Islet precursor cell (in vitro differentiated cells): ENCODE measurements at places on chromosomes 6 and 20.
A peak's percentile ranks its signal among the peaks of the same experiment; 100 is the strongest.

DNA sequence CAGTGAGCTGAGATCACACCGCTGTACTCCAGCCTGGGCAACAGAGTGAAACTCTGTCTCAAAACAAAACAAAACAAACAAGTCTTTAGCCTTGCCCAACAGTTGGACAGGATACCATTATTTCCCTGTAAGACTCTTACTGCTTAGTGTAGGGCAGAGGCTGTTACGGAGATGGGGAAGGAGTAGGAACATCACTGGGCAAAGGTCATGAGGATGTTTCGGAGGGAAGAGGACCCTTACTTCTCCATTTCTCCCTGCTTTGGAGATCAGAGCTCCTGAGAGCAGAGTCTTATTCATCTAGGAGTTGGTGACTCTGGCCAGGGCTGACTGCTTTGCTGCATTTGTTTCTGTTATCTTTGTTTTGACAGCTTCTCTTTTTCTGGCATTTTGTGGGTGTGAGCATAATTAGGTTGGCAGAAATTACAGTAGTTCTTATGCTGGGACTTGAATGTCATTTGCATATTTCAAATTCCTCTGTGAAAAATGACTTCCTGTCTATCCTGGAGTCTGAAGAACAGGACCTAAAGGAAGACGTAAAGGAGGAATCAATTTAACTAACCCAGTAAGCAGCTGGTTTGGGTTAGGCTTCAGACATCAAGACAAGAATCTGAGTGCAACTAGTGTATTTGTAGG, 89.0 kb downstream of the CDS2 start:
- peak; percentile 36 for DNase-seq

DNA sequence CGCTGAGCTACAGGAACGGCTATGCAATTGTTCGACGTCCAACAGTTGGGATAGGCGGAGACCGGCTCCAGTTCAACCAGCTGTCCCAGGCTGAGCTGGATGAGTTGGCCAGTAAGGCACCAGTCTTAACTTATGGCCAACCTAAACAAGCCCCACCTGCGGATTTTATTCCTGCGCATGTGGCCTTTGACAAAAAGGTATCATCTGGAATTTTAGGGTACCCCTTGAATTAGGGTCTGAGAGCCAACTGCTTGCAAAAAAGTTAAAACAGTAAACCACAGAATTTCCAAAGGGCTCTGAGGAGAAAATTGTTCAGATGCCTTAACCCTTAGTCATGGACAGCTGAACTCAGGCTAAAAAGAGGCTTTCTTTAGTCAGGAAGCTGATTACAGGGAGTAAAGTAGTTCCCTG, 3.8 kb downstream of the EFHC1 start:
- DNase-seq = peak; percentile 88

DNA sequence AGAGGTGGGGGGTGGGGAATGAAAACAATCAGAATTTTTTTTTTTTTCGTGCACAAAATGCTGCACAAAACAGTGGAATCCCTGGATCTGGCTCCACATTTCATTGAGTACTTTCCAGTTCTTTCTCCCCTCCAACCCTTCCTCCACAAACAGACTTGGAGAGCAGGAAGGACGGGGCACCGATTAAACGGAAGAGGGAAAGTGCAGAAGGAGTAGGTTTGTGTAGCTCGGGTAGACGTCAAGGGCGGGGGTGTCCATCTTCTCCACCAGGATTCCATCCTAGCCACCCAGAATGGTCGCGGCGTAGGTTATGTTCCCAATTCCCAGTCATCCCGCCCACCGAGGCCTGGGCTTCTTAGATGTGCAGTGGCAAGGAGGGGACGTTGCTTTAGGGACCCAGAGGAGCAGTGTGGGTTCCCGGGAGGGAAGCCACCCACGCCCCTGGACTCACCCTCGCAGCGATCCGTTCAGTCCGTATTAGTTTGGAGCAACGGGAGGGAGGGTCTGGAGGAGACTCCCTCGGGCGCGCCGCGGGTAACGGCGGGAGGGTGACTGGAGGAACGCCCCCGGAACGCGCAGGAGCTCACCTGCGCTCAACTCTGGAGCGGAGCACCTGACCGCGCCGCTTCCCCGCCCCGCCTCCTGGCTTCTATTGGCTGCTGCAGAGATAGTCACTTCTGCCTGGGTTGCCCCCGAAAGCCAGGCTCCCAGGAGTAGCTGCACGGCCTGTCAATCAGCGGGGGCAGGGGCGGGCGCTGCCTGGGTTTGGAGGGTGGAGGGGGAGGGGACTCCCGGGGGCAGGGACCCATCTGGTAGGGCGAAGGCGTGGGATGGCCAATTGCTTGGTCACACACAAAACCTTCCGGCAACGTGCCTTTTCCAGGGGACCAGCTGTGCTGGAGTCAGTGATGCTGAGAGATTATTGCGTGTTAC, at the start of gene ENPP5:
Gene ENPP5, minus strand, starts transcription at position 624 of the 933 bp plus-strand sequence. CDS start 2,718 bp downstream, outside the sequence.
- peak; percentile 98 for DNase-seq

DNA sequence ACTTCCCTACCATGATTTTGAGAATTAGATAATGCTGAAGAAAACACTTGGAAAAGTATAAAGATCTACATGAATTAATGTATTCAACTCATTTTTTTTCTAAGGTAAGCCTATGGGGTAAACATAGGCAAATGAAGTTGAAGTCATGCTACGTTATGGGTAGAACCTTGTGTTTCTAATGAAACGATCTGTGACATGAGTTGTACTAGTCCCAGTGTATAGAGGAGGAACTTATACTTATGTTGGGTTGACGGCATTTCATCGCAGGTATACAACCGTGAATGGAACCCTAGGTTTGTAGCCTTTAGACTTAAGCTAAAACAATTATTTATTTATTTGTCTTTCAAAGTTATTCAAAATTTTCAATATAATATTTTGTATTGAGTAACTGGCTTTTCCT, 2.6 kb downstream of the SLC35F1 start:
- no peak for DNase-seq

GRCh38 chr6:142238881-142239280, 62.9 kb upstream of the ADGRG6 start:
- no peak for DNase-seq

GRCh38 chr6:126803769-126804168, 314.7 kb upstream of the RSPO3 start:
- DNase-seq = no peak

DNA sequence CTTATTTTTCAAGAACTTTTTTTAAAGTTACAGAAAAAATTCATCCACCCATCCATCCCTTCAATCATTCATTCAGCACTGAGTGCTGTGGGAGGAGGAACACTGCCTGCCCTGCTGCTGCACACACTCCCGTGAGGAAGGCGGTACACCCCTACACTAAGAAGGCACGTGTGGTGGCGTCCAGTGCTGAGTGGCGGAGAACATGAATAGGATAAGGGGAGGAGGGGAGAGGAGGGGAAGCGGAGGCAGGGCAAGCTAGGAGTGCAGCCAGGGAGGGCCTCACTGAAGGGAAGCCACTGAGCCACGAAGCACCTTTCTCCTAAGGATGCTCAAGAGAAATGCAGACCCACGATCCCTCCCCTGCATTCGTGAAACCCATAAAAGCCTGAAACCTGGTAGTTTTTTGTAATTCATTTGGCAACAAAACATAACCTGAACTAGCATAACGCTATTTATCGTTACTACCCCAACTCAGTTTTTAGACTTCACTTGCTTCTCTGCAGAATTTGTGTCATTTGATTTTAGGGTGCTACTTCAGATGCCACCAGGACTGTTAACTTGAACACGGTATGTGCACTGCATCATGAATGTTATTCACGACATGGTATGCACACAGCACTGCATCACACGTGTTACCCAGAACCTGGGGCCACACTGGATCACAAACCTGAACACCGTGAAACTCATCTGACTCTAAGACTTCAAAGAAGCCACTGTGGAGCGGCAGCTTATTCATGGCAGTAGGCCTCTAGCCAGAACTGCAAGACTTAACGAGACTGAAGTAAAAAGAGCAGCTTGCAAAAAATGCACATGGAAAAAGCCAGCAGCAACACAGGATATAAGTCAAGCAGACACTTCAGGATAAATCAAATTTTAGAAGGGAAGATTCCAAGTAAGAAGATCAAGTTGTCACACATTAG, 3.5 kb downstream of the RNASET2 start:
- DNase-seq = peak; percentile 37

DNA sequence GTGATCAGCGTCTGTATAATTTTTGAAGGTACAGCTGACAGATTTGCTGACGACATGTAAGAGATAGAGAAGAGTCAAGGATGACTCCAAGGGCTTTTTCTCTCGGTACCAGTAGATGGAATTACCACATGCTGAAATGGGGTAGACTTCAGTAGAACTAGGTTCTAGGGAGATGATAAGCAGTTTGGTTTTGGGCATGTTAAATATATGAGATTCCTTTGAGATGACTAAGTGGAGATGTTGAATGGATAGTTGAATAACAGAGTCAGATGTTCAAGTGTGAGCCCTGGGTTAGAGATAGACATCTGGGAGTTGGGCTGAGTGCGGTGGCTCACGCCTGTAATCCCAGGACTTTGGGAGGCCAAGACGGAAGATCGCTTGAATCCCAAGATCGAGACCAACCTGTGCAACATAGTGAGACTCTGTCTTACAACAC, 50.0 kb downstream of the PHF20 start:
- DNase-seq = peak; percentile 60

- DNase-seq = no peak
These were observed 63.7 kb downstream of the PHACTR3 start for GRCh38 chr20:59667981-59668515.

DNA sequence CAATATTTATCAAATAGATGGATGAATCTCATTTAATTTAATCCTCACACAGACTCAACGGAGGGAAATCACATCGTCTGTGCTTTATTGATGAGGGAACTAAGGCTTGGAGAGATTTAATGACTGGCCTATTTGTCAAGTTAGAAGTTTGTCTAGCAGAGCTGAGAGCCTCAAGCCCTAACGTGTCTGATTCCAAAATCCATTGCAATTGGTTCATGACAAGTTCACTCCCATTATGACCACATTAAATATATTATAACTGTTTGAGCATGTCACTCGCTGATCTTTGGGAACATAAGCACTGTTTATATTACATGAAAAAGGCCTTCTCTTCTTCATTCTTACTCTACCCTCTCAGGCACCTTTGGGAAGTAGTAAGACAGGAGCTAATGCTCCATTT, 89.4 kb upstream of the SIRPA start:
- DNase-seq = no peak

DNA sequence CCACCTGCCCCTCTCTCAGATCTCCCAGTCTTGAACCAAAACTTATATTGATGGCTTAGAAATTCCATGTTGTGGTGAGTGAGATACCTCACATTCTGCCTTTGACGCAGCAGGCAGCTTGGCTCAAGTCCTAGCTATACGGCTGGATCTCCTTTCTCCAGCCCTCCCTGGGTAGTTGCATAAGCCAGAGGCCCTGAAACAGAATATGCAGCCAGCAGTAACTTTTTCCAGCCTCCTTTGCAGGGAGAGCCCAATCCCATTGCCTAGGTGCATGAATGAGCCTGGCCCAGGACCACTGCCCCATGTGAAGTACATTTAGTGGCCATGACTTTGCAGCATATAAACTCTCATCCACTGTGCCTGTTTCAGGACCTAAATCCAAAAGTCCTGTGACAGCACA, 202.2 kb upstream of the CDYL start:
- DNase-seq = peak; percentile 19

DNA sequence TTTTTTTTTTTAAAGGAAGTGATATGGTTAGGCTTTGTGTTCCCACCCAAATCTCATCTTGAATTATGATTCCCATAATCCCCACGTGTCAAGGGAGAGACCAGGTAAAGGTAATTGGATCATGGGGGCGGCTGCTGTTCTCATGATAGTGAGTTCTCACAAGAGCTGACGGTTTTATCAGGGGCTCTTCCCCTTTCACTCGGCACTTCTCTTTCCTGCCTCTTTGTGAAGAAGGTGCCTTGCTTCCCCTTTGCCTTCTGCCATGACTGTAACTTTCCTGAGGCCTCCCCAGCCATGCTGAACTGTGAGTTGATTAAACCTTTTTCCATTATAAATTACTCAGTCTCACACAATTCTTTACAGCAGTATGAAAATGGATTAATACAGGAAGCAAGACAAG, 64.3 kb downstream of the ZFP64 start:
- no peak for DNase-seq

GRCh38 chr20:11769825-11770224, 147.9 kb upstream of the BTBD3 start:
- DNase-seq = no peak

DNA sequence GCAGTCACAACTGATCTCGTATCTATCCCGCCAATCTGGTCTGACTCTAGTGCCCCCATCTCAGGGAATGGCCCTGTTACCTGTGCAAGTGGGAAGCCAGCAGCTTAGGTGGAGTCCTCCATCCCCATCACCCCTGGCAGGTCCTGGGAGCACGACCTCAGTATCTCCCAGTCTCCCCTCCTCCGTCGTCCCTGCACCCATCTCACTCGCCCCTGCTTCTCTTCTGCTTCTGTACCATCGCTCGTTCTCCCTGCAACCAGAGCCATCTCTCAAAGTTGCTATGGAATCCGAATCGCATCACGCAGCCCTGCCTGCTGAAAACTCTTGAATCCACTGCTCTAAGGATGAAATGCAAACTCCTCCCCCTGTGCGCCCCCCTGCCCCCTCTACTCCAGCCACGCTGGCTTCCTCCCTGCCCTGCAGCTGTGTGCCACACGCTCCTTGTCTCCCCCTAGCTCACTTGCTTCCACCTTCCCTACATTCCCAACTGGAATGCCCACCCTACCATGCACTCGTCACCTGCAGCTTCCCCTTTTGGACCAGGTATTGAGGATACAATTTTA, 64.0 kb upstream of the PTGIS start:
- no peak for DNase-seq

DNA sequence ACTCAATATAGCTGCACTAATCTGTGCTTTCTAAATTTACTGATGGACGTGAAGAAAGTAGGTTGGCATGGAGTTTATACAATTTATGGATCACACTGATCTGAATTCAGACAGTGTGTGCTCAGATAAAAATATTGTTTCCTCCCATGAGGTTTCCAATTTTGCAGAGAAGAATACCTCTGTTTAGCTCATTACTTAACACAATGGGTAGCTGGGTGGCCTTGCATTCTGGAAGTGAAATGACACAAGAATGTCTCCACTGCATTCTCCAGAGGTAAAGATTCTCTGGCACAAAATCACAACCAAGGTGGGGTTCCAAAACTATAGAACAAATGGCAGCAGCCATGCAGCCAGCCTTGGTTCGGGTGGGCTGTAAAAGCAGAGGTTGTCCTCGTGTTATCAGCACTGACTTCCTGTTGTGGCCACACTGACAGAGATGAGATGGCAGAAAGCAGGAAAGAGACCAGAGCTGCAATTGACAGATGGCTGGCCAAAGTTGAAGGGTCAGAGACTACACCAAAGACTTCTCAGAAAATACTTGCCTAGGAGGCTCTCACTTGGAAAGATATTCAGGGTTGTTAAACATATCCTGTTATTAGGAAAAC, 50.2 kb downstream of the HDAC2 start:
- DNase-seq = no peak

GRCh38 chr6:150201285-150201684, 58.4 kb downstream of the PPP1R14C start:
- DNase-seq = peak; percentile 22

GRCh38 chr6:11179088-11179418, 53.4 kb downstream of the NEDD9 start:
- DNase-seq = no peak

DNA sequence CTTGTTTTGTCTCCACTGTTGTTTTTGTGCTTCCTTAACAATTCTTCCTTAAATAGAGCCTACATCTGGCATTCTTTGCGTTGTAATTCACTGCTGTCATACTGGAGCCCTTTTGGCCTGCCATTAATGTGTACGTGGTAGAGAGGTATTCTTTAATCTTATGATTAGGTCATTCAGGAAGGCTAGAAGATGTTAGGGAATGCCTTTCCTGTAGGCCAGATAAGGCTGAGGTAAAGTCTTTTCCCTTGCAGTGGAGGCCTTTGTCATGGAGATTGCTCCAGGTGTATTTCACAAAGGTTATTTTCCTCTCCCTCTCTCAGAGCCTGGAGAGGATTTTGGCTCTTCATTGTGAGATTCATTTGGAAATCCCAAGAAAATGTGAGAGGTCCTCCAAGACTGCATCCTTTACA, 146.9 kb downstream of the FUT9 start:
- peak; percentile 53 for DNase-seq
